ENCODE measurements at places on chromosomes 3 and 15. TPM values are rescaled to one million over a fixed set of nuclear protein-coding genes. Genes with fewer than 3 reads are reported as not detected.

Gene SH2D7
- total RNA-seq: not detected

Gene CCR3
- not detected for total RNA-seq

Gene EXD1
- not detected for total RNA-seq

Gene MAP3K13
- 20.2 TPM for total RNA-seq

Gene RPL14
- total RNA-seq: 2,051 TPM
